Stimulated activated CD8-positive, alpha-beta memory T cell treated with anti-CD3 and anti-CD28 coated beads, Interleukin-15, amount 100 ng/mL, for 24 hours (primary cell): ENCODE measurements at places on chromosomes 12 and 14.

- DNase-seq: no peak
Measured at GRCh38 chr14:99785426-99785825, 7.8 kb upstream of the EML1 start.

DNA sequence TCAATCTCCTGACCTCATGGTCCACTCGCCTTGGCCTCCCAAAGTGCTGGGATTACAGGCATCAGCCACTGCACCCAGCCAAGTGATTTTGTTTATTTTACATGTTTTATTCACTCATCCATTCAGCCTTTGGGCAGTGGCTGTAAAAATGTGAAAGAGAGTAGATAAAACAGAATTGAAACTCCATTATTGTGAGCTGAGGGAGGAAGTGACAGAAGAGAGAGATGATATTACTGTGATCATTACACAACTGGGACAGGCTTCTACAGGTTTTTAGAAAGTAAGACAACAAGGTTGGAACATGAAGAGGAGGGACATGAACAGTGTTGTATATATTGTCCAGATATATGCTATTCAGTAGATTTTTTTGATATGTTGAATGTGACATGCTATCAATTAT, 25.0 kb downstream of the CREBL2 start:
- no peak for DNase-seq

GRCh38 chr12:41058266-41058665, 129.9 kb upstream of the PDZRN4 start:
- no peak for DNase-seq

DNA sequence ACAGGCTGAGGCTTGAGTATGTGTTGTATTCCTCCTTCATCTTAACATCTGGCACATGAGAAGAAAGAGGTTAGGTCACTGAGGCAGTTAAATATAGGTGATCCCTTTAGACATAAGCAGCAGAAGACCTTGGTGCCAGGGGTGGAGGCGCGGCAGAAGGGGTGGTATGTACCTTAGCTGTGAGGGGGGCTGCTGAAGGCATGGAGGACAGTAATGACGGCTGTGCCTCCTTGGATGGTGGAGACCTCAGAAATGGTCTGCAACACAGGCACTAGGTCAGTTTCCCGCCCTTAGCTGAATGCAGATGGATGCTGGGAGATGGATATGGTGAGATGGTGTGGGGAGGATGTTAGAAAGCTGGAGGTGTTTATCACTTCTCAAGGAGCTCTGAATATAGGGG, 1.5 kb upstream of the PNMA1 start:
- no peak for DNase-seq

- no peak for DNase-seq
Measured at GRCh38 chr12:8699714-8700113, 1.9 kb downstream of the RIMKLB start.

- DNase-seq: no peak
Measured at GRCh38 chr14:67413806-67414769, 2.1 kb upstream of the PLEK2 start.
